ENCODE measurements at places on chromosomes 5 and 9.

- no peak for DNase-seq
Measured at GRCh38 chr5:63805151-63805550, 157.1 kb downstream of the HTR1A start.

GRCh38 chr9:106866243-106866642, 3.3 kb downstream of the ZNF462 start:
- no peak for DNase-seq

DNA sequence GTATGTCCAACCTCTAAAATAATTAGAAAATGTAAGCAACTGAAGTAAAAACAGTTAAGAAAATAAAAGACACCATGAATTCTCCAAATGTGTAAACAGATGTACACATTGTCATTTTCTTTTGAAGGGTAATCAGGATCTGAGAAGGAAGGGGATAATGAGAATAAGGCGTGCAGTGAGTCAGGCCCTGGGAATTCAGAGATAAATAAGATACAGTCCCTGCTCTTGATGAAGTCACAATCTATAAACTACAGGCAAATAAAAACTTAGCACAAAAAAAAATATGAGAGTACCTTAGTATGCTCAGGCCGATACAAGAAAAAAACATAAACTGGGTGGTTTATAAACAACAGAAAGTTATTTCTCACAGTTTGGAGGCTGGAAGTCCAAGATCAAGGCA, 315.3 kb downstream of the DNAH5 start:
- no peak for DNase-seq

DNA sequence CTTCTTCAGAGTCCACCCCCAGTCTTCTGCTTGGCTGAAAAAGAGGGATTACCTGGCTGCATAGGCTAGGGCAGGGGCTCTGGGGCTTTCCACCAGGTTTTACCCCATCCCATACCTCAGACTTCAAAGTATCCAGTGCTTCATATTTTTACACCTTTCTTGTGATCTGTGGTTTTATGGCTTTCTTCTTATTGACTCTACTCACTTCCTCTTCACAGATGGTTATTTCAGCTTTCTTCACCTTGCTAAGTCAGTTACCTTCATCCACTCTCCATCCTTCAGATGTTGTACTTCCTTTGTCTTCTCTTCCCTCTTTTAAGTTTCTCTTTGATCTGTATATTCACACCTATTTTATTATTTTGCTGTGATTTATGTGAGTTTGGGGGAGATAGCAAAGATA, 104.3 kb downstream of the GRIA1 start:
- no peak for DNase-seq

DNA sequence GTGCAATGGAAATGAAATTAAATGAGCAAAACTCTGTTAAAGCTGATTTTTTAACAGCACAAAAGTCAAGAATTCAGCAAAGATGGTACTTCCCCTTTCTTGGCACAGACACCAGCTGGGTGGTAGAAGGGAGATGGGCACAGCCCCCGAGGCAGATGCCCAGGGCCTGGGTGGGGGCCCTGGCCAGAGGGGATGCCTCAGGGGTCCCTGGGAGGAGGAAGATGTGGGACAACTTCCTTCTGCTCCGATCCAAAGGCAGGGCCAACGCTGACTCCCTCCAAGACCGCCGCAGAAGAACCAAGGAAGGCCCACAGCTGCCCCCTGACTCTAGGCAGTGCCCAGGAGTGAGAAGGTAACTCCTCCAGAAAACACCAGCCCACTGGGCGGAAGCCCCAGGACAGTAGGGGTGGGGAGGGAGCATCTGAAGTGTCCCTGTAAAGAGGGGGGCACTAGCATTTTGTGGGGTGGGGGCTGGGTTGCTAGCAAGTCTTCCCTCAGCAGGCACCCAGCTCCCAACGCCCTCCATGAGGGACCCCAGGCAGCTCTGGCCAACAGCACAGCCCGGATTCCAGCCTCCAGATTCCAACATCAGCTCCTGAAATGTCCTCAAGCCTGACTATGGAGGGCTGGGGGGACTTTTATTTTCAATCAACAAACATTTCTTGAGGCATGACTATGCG, 4.9 kb downstream of the NACC2 start:
- peak; percentile 13 for DNase-seq

DNA sequence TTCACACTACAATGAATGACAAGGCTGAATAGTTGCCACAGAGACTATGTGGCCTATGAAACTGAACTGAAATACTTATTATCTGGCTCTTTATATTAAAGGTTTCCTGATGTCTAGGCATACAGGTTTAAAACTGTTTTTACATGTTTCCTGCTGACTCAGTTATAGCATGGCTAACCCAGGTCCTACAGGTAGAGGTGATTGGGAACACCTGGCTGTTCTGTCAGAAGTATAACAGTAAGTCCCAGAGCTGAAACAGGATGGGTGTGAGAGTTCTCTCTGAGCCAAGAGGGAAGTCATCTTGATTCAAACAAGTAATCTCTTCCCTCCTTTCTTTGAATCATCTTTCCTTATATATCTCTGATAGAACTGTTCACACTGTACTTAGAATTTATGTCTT, 4.9 kb upstream of the ADGRV1 start:
- no peak for DNase-seq
